Activated T-helper 2 cell treated with anti-CD3 and anti-CD28 coated beads, Interferon-gamma antibody, Interleukin-2, Interleukin-4, amounts not matched to agents 10 μg/mL and 5 μg/mL and 100 μg/mL, durations not matched to agents 14 hours and 24 hours and 36 hours (primary cell): ENCODE measurements at places on chromosomes 5 and 9.
A peak's percentile ranks its signal among the peaks of the same experiment; 100 is the strongest.

DNA sequence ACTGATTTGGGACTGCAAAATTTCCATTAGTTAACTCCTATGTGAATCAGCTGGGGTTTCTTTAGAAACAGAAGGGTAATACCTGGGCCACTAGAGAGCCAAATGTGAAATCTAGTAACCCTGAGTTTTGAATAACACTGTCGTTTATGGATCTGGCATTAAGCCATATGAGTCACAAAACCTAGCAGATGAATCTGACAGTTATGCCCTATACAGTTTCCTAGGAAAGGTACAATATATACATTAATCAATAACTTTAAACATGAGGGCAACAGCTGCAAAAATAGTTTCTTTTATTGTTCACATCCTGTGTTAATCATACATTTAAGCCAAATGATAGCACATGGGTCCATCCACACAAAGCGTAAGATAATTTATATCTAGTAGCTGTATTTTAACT is 56.9 kb downstream of the PAM start:
- DNase-seq, result no peak

GRCh38 chr5:119287547-119288111 is 68.2 kb upstream of the TNFAIP8 start:
- DNase-seq, result peak; percentile 47

- DNase-seq, result no peak
Measured at GRCh38 chr5:128376577-128376976, 161.5 kb downstream of the FBN2 start.

GRCh38 chr5:64954518-64954917 is 185.8 kb downstream of the CWC27 start:
- no peak for DNase-seq

DNA sequence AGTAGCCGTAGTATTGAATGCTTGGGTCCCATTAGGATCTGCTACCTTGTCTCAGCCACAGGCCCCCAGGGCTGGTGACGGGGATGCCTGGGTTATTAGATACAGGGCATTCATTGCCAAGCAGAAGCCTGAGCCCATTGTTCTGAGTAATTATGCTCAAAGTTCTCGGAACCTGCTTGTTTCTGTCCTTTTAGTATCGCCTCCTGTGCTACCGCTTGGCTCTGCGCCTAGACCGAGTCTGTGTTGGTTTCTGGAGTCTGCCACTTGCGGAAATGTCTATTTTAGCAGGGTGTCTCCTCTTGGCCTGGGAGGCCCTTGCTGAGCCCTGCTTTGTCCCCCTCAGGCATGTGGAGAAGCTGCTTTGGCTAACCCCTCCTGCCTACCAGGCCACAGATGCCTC is 506.1 kb downstream of the BNC2 start:
- DNase-seq, result no peak

- DNase-seq, result no peak
Measured at GRCh38 chr5:57736716-57737115, 254.1 kb upstream of the ACTBL2 start.

GRCh38 chr5:128038643-128039042 is 44.9 kb upstream of the SLC12A2 start:
- no peak for DNase-seq
